ENCODE measurements at places on chromosomes 5 and 9. TPM values are rescaled to one million over a fixed set of nuclear protein-coding genes. Genes with fewer than 3 reads are reported as not detected.

- peak; percentile 84 for DNase-seq
These were observed 27.8 kb downstream of the NFIL3 start for GRCh38 chr9:91395553-91396471.

- DNase-seq: no peak
These were observed 148.2 kb upstream of the LRRTM2 start for GRCh38 chr5:139023286-139023685.

GRCh38 chr9:87112656-87113055 lies 165.3 kb upstream of the GAS1 start:
- no peak for DNase-seq

PRRT1B gene
- not detected for total RNA-seq

GABRB2 gene
- not detected for total RNA-seq

DNA sequence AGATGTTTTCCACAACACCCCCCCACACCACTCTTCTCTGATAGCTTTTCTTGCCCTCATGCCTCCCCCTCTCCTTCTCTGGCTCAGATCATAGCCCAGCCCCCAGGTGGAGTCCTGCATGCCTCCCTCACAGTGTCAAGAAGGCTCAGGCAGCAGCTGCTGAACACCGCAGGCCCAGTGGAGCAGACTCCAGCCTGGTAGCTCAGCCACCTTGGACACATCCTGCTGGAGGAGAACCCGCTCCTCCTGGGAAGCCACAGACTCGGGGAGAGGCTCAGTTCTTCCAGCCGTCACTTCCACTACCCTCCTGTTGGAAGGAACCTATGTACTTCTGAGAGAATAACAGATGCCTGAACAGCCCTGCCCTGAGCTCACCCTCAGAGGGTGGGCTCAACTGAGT lies 143.4 kb downstream of the SPOCK1 start:
- DNase-seq: no peak

GRCh38 chr9:125461636-125462190 lies 200.1 kb downstream of the GAPVD1 start:
- no peak for DNase-seq

- peak; percentile 23 for DNase-seq
These were observed 425.9 kb upstream of the MPDZ start for GRCh38 chr9:13705373-13705772.

- DNase-seq: no peak
These were observed 134.7 kb downstream of the TLE4 start for GRCh38 chr9:79706512-79706911.

GRXCR2 gene
- total RNA-seq: not detected

- DNase-seq: no peak
These were observed 572.8 kb downstream of the CCDC171 start for GRCh38 chr9:16125629-16126028.

DNA sequence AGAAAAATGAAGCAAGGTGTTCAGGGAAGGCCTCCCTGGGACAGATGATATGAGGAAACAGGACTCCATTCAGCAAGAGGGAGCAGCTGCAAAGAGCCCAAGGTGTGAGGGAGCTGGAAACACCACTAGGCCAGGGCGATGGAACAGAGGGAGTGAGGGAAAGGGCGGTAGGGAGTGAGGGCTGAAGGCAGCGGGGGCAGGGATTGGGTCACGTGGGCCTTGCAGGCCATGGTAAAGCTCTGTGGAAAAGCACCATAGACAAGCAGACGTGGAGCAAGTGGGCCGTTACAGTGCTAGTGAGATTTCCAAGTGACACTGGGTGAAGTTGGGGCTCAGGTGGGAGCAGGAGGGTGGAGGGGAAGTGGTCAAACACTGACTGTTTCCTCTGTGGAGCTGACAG lies 10.8 kb upstream of the PRRC1 start:
- DNase-seq: no peak

RASEF gene
- total RNA-seq: 1.3 TPM

OLFM1 gene
- total RNA-seq: 0.29 TPM

DNA sequence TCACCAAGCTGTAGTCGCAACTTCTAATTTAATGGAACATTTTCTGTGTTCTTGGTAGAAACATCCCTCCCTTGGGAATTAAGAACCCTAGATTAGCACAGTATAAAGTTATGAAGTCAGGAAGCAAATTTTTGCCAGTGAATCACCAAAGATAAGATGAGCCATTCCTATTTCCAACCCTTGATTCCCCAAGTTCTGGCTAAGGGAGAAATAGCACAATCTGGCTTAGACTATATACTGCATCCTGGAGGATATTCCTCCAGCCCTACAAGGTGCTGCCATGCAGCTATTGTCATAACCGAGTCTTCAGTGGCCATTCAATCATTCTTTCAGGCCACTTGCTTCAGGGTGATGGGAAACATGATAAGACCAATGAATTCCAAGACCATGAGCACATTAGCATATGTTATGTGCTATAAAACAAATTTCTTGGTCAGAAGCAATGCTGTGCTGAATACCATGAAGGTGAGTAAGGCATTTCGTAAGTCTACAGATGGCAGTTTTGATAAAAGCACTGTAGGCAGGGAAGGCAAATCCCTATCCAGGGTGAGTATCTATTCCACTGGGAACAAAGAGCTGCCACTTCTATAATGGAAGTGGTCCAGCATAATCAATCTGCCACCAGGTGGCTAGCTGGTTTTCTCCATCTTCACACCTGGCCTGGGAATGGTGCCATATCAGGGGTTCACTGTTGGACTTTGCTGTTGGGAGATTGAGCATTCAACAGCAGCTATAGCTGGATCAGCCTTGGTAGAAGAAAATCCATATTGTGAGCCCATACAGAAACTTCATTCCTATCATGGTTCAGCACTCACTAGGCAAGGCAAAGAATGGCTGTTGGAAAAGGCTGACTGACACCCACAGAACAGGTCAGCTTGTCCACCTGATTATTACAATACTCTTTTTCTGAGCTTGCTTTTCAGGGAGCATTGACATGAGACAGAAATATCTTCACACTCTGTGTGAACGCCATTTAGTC lies 19.6 kb upstream of the ARL15 start:
- peak; percentile 90 for DNase-seq

DNA sequence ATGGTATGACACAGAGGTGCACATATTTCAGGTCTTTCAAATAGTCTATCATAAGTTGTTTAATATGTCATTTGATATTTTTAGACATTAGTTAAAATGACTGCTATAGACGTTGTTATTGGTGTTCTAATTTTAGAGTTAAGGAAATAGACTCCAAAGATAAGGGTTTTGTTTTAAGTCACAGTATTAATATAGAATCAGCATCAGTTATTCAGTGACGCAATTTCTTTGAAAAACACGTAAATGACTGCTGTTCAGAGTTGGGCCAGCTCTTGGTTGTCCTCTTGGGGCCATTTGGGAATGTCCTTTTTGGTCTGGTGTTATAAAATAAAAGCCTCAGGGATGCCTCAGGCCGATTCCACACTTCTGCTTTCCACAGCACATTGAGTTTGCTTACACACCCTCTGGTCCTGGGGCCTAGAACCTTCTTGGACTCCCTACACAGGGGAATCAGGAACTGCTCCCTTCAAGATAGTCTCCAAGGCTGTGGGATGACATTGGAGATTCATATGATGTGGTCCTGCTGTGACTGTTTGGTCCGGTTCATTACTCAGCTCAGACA lies 14.3 kb downstream of the OTULIN start:
- DNase-seq: no peak

BICD2 gene
- 20.1 TPM for total RNA-seq

- DNase-seq: no peak
These were observed 3.2 kb downstream of the ODF2 start for GRCh38 chr9:128459011-128459410.

DNA sequence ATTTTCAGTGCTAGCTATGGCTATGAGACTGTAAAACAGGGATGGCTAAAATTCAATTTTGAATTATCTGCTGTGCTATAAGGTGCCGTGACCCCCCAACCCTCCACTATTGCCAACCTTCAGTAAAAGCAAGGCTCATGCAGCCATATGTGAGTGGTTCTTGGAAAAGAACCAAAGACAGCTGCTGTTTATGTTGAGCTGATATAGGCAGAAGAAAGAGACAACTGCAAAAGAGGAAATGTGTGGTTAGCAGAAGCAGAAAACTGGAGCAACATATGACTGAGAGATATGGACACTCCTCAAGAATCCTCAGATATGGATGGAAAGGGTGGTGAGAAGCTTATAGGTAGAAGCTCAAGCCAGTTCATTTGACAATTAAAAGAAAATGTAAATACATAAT lies 200.3 kb downstream of the TLE1 start:
- DNase-seq: peak; percentile 9

DNA sequence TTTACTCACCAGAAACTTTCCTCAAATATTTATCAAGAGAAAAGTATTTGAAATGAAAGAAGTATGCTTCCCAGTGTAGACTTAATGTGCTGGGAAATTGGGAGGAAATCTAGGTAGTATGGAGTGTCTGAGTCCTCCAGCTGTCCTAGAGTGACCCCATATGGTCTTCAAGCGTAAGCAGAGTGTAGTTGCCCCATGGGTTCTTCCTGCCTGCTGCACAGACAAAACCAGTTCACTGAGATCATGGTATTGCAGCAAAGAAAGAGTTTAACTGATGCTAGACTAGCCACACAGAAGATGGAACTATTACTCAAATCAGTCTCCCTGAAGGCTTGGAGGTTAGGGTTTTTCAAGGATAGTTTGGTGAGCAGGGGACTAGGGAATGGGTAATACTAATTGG lies 114.9 kb upstream of the PRLR start:
- no peak for DNase-seq

DNA sequence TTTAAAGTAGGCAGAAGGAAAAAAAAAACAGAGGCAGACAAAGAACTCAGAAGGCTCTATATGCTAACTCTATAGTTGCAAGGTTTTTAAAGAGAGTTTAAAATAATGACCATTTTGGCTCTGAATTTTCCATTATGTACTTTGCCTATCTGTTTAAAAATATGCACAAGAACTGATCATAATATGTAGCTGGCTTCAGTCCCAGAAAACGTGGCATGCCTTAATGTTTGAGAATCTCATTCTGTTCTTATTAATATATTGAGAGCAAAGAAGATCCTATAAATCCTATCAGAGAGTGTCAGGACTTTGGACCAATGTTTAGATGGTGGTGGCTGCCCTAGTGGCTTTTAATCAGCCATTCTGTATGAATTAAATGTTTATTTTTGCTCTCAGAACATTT lies 121.5 kb downstream of the JMY start:
- DNase-seq: no peak

- no peak for DNase-seq
These were observed 16.2 kb upstream of the SHOC1 start for GRCh38 chr9:111810908-111811307.

- DNase-seq: no peak
These were observed 163.5 kb upstream of the ADRA1B start for GRCh38 chr5:159752622-159753275.

GRCh38 chr5:157295247-157295646 lies 29.3 kb downstream of the CYFIP2 start:
- DNase-seq: no peak

DNA sequence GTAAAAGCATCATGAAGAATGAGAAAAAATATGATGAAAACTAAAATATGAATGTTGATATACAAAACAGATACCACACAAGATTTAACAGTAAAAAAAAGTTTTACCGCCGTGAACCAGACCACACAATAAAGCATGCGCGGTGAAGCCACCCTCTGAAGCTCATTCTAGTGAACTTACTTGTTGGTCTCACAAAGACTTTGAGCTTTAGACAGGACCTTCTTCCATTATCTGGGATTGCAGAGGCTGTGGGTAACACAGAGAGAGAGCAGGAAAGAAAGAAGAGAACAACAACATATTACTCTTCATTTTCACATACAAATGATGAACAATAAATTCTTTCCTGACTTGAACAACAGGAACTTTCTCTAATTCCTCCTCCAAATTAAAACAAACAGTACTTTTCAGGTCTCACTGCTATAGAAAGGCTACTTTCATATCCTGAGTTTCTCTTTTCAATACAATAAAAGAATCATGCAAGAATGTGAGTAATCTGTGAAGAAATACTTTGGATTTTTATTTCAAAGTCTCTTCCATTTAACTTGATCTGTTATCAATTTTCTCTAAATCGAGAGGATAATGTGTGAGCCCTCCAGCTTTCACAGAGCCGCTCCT lies 283.1 kb downstream of the EFNA5 start:
- DNase-seq: no peak

DNA sequence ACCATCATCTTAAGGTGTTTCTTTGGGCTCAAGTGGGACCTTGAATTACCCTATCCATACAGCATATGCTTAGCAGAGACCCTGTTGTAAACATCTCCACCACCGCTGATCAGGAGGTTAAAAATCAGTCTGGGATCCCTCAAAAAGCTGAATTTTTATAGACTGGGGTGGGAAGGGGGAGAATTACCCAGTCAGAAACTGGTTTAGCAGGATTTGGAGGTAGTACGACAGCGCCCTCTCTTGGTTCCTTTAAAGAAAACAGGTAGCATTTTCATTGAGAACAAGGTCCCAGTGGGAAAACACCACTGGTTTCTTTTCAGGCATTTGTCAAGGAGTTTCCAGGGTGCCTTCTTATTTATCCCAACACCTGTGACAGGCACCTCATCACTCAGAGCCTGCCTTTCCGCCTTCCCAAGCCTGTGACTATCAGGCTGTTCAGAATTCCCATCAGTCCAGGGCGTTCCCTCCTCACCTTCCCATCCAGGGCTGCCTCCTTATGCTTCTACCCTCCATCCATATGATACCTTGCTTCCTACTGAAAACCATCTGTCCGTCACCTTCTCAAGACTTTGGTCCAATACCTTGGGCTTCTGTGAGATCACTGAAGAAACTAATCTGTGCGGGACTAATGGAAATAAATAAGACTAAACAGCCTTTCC lies 203.8 kb upstream of the RAI14 start:
- no peak for DNase-seq

DNA sequence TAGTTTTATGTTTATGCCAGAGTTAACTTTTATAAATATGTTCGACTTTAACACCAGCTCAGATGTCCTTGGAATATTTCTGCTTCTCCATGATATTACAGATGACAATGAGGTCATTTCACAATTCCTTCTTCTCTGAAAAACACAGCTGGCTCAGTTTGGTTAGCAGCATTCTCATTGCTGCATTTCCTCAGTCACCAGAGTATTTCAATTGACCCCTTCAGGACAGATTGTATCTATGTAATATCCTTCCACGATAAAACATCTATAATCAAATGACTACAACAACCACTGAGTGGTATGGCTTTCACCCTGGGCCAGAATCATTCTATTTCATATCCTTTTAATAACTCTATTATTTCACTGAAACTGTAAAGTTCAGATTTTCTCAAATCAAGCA lies 148.7 kb downstream of the OXCT1 start:
- DNase-seq: no peak

DNA sequence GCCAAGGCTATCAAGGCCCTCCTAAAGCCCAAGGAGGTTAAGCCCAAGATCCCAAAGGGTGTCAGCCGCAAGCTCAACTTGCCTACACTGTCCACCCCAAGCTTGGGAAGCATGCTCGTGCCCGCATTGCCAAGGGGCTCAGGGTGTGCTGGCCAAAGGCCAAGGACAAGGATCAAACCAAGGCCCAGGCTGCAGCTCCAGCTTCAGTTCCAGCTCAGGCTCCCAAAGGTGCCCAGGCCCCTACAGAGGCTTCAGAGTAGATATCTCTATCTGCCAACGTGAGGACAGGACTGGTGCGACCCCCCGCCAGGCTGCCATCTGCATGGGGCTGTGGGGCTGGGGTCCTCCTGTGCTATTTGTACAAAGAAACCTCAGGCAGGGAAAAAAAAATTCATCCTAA lies 3.3 kb downstream of the HOMER1 start:
- DNase-seq: no peak

- no peak for DNase-seq
These were observed 358.9 kb upstream of the RFX3 start for GRCh38 chr9:3884736-3885135.

FLT4 gene
- total RNA-seq: not detected

GRCh38 chr9:23754551-23754950 lies 71.5 kb downstream of the ELAVL2 start:
- peak; percentile 13 for DNase-seq

C7 gene
- total RNA-seq: not detected
